ENCODE measurements at places on chromosomes 3 and 15. TPM values are rescaled to one million over a fixed set of nuclear protein-coding genes. Genes with fewer than 3 reads are reported as not detected.

- H3K27ac ChIP-seq: no peak overlapping the region
- peak; percentile 66 for DNase-seq
- H3K4me1 ChIP-seq: peaks cover 8% of the 10 kb centered on the region
These were observed 344.6 kb upstream of the UBE2E2 start for GRCh38 chr3:22858486-22858885.

DNA sequence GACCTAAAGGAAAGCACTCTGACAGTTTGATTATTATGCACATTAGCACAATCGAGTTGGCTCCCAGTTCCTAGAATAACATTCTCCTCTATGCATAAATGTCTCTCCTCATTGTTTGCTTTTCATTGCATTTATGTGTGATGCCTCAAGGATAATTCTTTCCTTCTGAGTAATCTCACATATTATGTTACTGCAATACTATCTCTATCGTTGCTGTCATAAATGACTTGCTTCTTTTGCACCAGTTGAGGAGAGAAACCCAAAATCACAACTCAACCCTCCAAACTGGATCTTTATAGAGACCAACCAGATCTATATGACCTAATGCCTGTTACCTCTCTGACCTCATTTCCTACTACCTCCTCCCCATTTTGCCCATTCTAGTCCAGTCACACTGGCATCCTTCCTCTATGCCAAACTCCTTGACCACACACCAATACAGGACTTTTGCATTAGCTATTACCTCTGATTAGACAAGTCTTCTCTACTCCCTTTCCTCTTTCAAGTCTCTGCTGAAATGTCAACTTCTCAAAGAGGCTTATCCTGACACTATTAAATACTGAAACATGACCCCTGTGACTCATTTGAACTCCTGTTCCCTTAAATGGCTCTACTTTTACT lies 1026.0 kb downstream of the TUSC7 start:
- no peak overlapping the region for H3K4me3 ChIP-seq
- no peaks in the 10 kb centered on the region for H3K36me3 ChIP-seq
- no peaks in the 10 kb centered on the region for H3K4me1 ChIP-seq
- DNase-seq: no peak
- no peaks in the 10 kb centered on the region for H3K27me3 ChIP-seq

DNA sequence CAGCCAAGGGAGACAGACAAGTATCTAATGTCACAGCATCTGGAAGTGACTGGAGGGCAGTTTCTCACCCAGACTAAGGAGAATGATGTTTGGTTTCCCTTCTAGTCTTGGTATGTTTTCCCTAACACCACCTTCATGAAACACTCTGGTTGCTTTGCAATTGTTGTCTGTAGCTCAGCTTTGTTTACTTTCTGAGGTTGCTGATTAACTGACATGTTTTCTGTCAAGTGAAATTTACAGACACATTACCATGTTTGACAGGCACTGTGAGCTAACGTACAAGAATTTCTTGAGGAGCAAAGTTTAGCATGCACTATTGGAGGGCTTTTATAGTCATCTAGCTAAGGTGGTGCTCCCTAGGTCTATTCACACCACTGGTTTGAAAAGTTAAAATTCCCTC lies 131.6 kb upstream of the NECTIN3 start:
- H3K27me3 ChIP-seq: no peaks in the 10 kb centered on the region
- H3K36me3 ChIP-seq: no peaks in the 10 kb centered on the region
- H3K4me3 ChIP-seq: no peak overlapping the region
- no peak for DNase-seq
- no peaks in the 10 kb centered on the region for H3K4me1 ChIP-seq

- H3K4me3 ChIP-seq: no peak overlapping the region
- H3K27me3 ChIP-seq: no peaks in the 10 kb centered on the region
- H3K4me1 ChIP-seq: no peaks in the 10 kb centered on the region
- no peak overlapping the region for H3K27ac ChIP-seq
- peak; percentile 15 for DNase-seq
These were observed 16.4 kb downstream of the CHST13 start for GRCh38 chr3:126540342-126540849.

DNA sequence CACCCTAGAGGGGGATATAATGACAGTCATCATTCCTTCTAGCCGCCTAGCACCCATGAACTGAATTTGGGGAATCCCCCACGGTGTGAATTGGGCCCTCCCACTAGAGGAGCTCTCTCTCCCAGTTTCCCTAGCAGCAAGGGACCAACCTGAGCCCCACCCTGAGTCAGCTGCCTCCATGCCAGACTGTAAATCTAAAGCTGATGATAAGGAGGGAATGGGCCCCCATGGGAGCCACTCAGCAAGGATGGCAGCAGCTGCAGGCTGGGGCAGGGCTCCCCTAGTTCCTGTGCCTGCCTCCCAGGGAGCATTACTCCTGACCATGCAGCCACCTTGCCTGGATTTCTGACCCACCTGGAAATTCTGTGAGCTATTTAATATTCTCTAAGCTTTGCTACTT lies 57.0 kb upstream of the PXYLP1 start:
- no peaks in the 10 kb centered on the region for H3K27me3 ChIP-seq
- H3K4me1 ChIP-seq: no peaks in the 10 kb centered on the region
- no peak overlapping the region for H3K27ac ChIP-seq
- H3K4me3 ChIP-seq: no peak overlapping the region
- DNase-seq: no peak

GRCh38 chr15:85494048-85494777 lies 113.8 kb downstream of the AKAP13 start:
- no peaks in the 10 kb centered on the region for H3K27me3 ChIP-seq
- H3K4me3 ChIP-seq: no peak overlapping the region
- H3K36me3 ChIP-seq: no peaks in the 10 kb centered on the region

The LYSMD4 gene
- 27.1 TPM for total RNA-seq

DNA sequence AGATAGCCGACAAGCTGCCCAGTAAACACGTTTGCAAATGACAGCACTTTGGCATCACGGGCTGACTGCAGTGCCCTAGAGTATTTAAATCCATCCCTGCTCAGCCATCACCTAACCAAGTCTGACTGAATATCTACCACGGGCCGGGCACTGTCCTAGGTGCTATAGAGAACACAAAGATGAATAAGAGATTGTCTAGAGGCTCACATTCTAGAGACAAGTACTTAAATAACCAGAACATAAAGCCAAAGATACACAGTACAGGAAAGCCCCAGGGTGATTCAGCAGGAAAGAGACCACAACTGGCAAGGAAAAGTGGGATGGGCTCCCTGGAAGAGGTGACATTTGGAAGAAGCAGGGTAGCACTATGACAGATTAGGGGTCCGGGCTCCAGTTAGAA lies 103.5 kb downstream of the MYLK start:
- H3K27ac ChIP-seq: no peak overlapping the region
- H3K4me3 ChIP-seq: no peak overlapping the region
- H3K27me3 ChIP-seq: no peaks in the 10 kb centered on the region
- no peak for DNase-seq
- H3K36me3 ChIP-seq: no peaks in the 10 kb centered on the region

GRCh38 chr15:87623832-87624231 lies 632.7 kb downstream of the NTRK3 start:
- no peak overlapping the region for H3K27ac ChIP-seq
- H3K36me3 ChIP-seq: no peaks in the 10 kb centered on the region
- H3K4me3 ChIP-seq: no peak overlapping the region
- H3K4me1 ChIP-seq: no peaks in the 10 kb centered on the region
- no peaks in the 10 kb centered on the region for H3K27me3 ChIP-seq

GRCh38 chr3:169242708-169243513 lies 420.6 kb downstream of the MECOM start:
- no peaks in the 10 kb centered on the region for H3K36me3 ChIP-seq
- H3K4me3 ChIP-seq: no peak overlapping the region
- peaks cover 4% of the 10 kb centered on the region for H3K4me1 ChIP-seq
- DNase-seq: no peak

DNA sequence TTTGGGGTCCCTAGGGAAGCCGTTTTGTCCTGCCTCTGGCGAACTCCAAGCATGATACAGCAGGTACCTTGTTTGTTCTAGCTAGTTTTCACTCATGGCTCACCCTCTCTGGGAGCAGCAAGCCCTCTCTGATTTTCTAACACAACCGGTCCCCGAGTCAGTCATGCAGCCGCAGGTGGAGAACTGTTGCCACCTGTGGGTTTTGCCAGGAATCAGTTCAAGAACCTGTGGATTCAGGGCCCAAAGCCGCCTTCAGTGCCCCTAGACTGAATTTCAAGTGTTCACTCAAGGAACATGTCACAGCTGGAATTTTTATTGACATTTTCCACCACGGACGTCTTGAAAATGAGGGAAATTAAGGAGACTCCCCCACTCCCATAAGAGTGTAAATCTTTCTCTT lies 13.3 kb upstream of the LRRK1 start:
- no peak overlapping the region for H3K4me3 ChIP-seq
- H3K27ac ChIP-seq: no peak overlapping the region
- no peak for DNase-seq

GRCh38 chr3:58681863-58682262 lies 15.3 kb upstream of the FAM3D start:
- no peak overlapping the region for H3K27ac ChIP-seq
- no peaks in the 10 kb centered on the region for H3K36me3 ChIP-seq
- no peaks in the 10 kb centered on the region for H3K4me1 ChIP-seq

- no peaks in the 10 kb centered on the region for H3K27me3 ChIP-seq
- no peaks in the 10 kb centered on the region for H3K36me3 ChIP-seq
- H3K4me3 ChIP-seq: no peak overlapping the region
- no peak for DNase-seq
These were observed 15.9 kb upstream of the ERC2 start for GRCh38 chr3:56484122-56484521.

DNA sequence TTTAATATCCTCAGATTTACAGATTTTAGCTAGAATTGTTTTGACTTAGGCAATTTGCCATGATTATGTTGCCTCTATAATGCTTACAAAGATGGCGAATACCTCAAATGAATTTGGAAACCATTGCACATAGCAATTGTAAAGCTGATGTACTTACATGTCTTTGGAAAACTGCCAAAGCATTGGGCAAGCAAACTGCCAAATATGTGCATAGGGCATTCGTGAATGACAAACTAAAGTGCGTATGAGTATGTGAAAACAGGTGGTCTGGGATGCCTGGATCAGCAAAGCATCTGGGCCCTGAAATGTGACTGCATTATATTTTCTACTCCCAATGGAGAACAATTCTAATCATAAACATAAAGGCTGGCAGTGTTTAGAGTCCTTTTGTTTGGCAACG lies 445.3 kb upstream of the ROBO1 start:
- H3K4me3 ChIP-seq: no peak overlapping the region
- H3K4me1 ChIP-seq: no peaks in the 10 kb centered on the region
- no peaks in the 10 kb centered on the region for H3K27me3 ChIP-seq
- no peaks in the 10 kb centered on the region for H3K36me3 ChIP-seq
- no peak overlapping the region for H3K27ac ChIP-seq
- no peak for DNase-seq

DNA sequence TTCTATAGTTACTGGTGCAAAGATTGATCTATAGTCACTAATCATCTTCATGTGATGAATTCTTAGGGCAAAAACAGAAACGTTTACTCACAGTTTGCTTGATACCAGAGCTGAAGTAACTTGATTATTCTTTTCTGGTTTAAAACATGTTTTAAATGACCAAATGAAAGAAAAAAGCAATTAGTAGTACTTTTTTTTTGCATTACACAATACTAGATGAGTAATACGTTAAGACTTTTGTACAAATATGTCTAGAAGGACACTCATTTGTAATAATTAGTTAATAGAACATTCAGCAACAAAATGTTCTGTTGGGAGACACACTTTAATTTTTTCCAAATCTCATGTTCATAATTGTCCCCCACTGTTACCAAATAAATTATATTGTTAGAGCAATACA lies 523.2 kb downstream of the SOX2 start:
- H3K36me3 ChIP-seq: no peaks in the 10 kb centered on the region

DNA sequence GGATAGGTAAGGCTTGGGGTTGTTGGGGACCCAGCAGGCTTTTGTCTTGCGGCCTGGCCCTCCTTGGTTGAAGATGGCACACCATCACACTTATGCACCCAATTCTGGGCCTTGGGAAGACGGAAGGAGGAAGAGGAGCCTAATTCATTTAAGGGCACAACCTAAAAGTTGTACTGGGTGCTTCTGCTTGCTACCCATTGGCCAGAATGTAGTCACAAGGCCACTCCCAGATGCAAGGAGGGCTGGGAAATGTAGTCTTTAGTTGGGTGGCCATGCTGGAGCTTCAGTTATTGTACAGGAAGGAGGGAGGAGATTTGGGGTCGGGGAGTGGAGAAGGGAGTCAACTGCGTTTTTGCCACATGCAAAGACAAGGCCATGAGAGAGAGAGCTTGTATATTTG lies 109.2 kb downstream of the TMEM266 start:
- DNase-seq: no peak
- H3K4me3 ChIP-seq: no peak overlapping the region
- no peaks in the 10 kb centered on the region for H3K27me3 ChIP-seq
- peaks cover 4% of the 10 kb centered on the region for H3K4me1 ChIP-seq
- no peak overlapping the region for H3K27ac ChIP-seq

DNA sequence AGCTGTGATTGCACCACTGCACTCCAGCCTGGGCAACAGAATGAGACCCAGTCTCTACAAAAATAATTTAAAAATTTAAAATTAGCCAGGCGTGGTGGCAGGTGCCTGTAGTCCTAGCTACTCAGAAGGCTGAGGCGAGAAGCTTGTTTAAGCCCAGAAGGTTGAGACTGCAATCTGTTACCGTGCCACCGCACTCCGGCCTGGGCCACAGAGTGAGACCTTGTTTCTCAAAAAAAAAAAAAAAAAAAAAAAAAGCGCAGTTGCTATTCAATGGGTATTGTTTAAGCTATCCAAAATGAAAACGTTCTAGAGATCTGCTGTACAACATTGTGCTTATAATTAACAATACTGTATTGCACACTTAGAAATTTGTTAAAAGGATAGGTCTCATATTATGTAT lies 24.0 kb downstream of the ZNF148 start:
- H3K36me3 ChIP-seq: no peaks in the 10 kb centered on the region
- H3K27ac ChIP-seq: no peak overlapping the region
- H3K27me3 ChIP-seq: no peaks in the 10 kb centered on the region
- H3K4me3 ChIP-seq: no peak overlapping the region
- no peak for DNase-seq

GRCh38 chr15:29379647-29380046 lies 110.0 kb upstream of the NSMCE3 start:
- no peak overlapping the region for H3K27ac ChIP-seq
- H3K27me3 ChIP-seq: no peaks in the 10 kb centered on the region
- H3K36me3 ChIP-seq: no peaks in the 10 kb centered on the region
- no peak overlapping the region for H3K4me3 ChIP-seq

The CRYGS gene
- total RNA-seq: 6.1 TPM

GRCh38 chr3:111741181-111741580 lies 117.9 kb upstream of the PHLDB2 start:
- no peak overlapping the region for H3K4me3 ChIP-seq
- no peak overlapping the region for H3K27ac ChIP-seq
- no peak for DNase-seq
- H3K36me3 ChIP-seq: no peaks in the 10 kb centered on the region

DNA sequence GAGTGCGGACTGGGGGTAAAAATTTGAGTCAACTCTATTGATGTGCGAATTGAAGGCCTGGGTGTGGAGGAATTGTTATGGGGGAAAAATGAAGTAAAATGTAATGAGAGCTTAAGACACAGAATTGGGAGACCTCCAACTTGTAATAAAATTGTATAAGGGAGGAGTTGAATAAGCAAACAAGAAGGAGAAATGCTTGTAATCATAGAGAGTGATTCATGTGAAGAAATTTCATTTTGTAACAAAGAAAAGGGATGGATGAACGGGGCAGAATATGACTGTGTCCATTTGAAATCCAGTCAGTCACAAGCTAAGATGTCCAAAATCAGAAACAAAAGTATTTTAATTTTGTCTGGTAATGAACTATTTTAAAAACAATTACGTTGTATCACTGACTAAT lies 552.3 kb downstream of the NAALADL2 start:
- no peaks in the 10 kb centered on the region for H3K4me1 ChIP-seq
- H3K36me3 ChIP-seq: no peaks in the 10 kb centered on the region
- H3K4me3 ChIP-seq: no peak overlapping the region
- no peaks in the 10 kb centered on the region for H3K27me3 ChIP-seq
- H3K27ac ChIP-seq: no peak overlapping the region

Data from testis (tissue), 5 donors.